ENCODE measurements at places on chromosomes 12 and 14.

GRCh38 chr12:68759852-68760251 is 13.9 kb downstream of the SLC35E3 start:
- no peak for DNase-seq

DNA sequence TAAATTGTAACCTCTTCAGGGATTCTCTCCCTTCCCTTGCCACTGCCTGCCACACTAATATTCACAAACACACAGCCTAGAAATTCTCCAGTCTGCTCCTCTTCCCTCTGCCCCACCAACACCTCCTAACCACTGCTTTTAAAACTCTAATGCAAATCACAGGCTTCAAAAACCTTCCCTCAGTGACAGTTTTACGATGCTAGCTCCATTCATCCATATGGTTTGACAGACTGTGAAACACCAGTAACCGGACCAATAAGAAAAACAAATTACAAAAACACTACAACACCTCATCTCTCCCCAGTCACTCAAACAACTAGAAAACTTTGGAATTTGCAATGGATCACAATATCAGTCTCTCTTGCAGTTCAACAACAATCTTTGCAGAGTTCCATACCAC is 5.7 kb downstream of the DPF3 start:
- DNase-seq, result no peak

DNA sequence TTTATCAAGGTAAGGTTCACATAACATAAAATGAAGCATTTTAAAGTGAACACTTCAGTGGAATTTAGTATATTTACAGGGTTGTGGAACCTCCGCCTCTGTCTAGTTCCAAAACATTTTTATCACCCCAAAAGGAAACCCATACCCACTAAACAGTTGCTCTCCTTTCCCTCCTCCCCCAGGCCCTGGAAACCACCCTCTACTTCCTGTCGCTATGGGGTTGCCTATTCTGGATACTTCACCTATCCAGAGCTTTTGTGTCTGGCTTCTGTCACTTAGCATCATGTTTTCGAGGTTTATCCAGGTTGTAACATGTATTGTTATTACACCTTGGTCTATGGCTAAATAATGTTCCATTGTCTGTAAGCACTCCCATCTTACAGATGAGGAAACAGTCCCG is 27.7 kb upstream of the ZFP36L1 start:
- DNase-seq, result peak; percentile 9

GRCh38 chr14:33580231-33580749 is 370.6 kb downstream of the EGLN3 start:
- DNase-seq, result no peak

DNA sequence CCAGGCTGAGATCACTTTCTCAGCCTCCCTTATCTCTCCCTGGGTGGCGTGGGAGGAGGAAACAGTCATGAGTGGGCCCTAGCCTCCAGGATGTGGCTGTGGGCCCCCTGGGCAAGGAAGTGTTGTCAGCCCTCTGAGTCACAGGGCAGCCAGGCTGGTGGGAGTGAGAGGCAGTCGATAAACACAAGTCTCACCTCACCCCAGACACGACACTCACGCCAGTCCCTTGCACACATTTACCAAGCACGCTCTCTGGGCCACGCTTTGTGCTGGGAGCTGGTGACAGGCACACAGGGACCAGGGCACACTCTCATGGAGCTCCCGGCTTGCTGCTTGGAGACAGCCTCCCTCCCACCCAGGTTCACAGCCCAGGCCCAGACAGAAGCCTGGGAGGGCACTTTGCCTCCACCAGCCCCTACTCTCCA is 1.9 kb upstream of the KRT79 start:
- peak; percentile 47 for DNase-seq

- DNase-seq, result no peak
These were observed 39.9 kb downstream of the MYO1H start for GRCh38 chr12:109387425-109388166.

GRCh38 chr12:14772946-14773345 is 30.3 kb downstream of the WBP11 start:
- no peak for DNase-seq

- DNase-seq, result no peak
These were observed 1057.5 kb downstream of the LRFN5 start for GRCh38 chr14:42664190-42664589.

DNA sequence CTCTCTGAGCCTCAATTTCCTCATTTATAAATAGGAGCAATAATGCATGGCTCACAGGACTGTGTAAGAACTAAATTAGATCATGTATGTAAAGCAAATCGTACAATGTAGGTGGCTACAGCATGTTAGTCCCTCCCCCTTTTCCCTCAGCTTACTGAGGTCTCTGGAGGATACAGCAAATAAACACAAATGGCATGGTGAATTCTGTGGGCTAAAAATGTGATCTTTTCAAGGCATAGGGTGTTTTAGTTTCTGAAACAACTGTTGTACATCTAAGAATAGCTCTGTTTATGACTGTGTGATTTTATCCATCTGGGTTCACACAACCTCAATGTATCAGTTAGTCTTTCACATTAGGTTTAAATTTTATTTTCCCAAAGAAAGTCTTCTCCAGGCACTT is 121.2 kb upstream of the PLEKHG7 start:
- no peak for DNase-seq

DNA sequence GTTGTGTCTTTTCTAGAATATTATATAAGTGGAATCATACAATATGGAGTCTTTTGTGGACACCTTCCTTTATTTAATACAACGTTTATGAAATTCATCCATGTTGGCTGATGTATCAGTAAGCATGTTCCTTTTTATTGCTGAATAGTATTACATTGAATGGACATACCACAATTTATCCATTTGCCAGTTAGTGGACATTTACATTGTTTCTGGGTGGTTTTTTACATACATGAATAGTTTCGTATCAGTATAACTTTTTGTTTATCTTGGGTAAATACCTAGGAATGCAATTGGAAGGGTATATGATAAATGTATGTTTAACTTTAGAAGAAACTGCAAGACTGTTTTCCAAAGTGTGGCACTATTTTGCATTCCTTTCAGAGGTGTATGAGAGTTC is 23.1 kb downstream of the IQSEC3 start:
- DNase-seq, result no peak

DNA sequence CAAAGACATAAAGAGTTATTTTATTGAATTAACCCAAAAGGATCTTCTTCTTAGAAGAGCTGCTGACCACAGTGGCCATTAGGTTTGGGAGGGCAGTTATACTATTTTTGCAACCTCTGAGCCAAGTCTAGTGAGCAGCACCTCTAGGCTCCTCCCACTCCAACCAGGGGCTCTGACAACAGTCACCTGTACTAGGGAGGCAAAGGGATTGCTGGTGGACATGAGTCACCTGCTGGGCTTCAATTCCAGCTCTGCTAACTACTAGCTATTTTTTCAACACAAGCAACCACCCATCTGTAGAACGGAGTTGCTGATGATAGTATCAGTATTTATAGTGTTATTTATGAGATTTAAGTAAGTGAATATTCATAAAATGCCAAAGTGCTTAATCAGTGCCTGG is 166.0 kb downstream of the KLHL28 start:
- DNase-seq, result no peak

DNA sequence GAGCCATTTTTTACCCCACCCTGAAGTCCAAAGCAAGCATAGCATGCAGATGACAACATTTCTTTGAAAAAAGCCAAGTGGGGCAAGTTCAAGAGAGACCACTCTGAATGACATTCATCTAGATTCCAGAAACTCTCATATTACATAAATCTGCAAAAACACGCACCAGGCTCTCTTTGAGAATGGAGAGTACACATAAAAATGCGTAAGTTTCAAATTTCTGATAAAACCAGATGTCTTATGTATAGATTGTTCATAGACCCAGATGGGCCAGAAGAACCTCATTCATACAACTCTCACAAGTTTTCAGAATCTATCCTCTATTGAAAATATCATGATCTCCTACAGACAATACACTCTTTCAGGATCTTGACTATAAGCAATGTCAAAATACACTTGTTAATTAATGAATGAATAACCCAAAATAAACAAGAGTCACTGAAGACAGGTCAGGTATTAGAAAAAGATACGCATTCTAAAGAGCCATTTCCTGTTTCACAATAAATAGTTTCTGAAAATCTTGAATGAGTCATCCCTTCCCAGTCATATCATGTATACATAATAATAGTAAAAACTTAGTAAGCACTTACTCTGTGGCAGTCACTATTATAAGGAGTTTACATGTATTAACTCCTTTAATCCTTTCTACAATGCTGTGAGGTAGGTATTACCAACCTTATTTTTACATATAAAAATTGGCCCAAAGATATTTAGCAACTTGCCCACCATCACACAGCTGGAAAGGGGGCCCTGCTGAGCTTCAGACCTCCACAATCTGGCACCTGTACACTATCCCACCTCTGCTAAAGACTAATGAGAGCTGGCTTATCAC is 72.0 kb downstream of the PPP2R5E start:
- DNase-seq, result no peak

DNA sequence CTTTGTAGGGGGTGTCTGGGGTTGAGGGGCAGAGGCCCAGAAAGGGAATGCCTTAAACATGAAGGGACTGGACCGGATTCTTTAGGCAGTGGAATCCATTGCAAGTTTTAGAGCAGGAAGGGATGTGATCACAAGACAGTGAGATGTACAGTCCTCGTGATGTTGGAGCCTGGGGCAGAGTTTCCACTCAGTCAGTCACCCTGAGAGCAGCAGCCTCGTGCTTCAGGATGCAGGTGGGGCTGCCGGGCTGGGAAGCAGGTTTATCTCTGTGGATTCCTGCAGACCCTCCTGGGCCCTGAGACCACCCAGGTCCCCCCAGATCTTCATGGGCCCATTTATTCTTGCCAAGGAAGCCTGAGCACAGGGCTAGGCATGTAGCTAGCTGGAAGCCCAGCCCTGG is 38.5 kb downstream of the RIN3 start:
- DNase-seq, result no peak

GRCh38 chr12:98373025-98373554 is 142.3 kb upstream of the TMPO start:
- DNase-seq, result no peak

DNA sequence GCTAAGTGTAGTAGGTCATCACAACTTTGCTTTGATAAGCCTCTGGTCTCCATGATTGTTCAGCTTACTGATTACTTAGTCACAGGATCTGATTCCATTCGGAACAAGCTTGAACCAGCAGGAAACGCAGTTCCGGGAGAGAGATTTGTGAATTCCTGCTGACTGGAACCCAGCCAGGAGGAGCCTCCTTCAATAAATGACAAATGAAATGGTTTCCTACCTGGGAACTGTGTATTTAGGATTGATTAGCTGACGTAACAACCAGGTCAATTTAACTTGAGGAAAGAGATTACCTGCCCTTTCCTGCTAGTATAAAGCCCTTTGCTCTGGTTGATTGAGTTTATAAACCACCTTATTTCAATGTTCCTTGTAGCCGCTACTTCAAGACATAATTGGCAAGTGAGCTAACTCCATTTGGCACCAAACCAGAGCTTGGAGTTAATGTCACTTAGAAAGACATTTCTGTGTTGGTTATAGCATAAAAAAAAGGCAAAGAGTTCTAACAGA is 35.1 kb upstream of the KCNH3 start:
- no peak for DNase-seq

DNA sequence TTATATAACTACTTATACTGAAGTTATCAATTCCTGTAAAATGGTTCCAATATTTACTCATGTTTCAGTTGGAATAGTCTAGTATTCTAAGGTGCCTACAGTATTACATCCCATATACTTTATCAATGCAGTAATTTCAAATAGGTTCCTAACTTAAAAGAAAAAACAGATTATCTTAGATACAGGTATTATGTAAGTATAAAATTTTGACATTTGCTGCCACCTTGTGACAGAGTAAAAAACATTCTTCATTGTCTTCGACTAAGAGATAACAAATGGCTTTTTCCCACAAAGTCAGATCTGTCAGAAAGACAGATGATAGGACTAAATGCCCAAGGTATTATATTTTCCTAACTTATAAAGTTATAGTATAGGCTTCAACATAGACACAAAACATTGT is 78.7 kb downstream of the TXNDC16 start:
- DNase-seq, result no peak

DNA sequence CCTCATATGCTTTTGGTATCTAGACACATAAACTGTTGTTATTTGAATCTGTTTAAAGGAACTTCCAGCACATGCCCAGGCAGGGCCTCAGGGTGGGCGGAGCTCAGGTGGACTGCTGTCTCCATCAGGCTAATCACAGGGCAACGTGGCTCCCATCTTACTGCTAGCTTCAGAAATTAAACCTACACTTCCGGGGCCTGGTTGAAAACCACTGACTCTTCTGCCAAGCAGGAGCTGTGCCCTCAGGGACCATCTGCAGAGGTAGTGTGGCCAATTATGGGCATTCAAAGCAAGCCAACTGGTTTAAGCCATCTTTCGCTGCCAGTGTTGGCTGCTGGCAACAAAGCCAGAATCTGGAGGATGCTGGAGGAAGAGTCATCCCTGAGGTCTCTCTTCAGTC is 97.5 kb downstream of the TMX1 start:
- no peak for DNase-seq

- peak; percentile 13 for DNase-seq
These were observed 30.3 kb downstream of the DMAC2L start for GRCh38 chr14:50342221-50343078.

GRCh38 chr14:54901380-54902142 is 1.1 kb downstream of the GCH1 start:
- no peak for DNase-seq

GRCh38 chr12:23473071-23473470 is 476.4 kb downstream of the SOX5 start:
- no peak for DNase-seq

DNA sequence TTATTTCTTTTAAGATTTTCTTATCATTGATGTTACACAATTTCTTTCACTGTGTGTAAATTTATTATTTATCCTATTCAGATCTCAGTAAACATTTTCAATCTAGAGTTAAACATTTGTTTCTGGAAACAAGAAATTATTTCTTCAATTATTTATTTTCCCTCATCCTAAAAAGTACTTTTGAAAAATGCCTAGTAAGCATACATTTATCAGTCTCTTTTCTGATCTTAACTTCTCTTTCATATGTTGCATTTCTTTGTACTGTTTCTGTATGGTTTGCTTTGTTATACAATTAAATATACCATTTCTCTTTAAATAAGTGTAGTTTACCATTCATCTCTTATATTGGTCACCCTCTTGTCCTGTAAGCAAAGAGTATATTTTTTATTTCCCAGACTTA is 263.2 kb downstream of the C12orf50 start:
- no peak for DNase-seq

GRCh38 chr12:114681116-114681871 is 2.7 kb downstream of the TBX3 start:
- DNase-seq, result no peak

DNA sequence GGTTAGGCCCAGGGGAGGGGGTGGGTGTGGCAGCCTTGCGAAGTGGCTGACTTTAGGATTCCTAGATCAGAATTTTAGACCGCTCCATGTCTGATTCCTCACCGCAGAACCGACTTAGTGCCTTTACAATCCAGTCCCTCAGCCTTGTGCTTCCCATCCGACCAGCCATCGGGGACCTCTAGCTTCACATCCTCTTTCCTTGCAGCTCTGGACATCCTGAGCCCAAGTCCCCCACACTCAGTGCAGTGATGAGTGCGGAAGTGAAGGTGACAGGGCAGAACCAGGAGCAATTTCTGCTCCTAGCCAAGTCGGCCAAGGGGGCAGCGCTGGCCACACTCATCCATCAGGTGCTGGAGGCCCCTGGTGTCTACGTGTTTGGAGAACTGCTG is 557 bp downstream of the COPS7A start:
- no peak for DNase-seq

- peak; percentile 63 for DNase-seq
These were observed 29.2 kb upstream of the FOS start for GRCh38 chr14:75249251-75249957.

All from activated naive CD4-positive, alpha-beta T cell (primary cell).